Ascending aorta (tissue), 2 donors: ENCODE measurements at places on chromosomes 4 and X.

DNA sequence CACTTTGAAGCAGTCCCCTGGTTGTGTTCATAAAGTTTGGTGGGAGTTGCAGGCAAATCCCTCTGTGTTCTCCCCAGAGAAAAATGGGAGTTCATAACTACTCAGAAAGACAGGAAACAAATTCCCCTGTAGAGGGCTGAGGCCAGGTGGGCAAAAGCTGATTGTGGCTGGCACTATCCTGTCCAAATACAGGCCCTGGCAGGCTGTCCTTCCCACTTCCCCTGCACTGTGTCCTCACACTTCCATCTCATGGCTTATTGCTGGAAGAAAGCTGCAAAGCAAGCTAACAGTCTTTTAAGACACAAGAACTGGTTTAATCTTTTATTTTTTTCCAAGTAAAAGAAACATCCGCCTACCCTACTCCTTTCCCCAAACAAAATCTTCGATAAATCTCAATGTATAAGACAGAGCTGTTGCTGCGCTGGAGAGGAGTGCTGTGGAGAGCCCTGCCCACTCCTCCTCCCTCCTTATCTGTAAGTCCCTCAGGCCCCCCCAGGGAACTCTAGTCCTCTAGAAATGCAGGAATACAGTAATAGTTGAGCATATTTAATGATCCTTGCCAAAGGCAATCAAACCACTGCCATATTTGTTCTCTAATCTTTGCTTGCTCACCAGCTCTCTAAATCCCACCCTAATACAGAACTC, 14.0 kb downstream of the TAPT1 start:
- DNase-seq, result no peak

DNA sequence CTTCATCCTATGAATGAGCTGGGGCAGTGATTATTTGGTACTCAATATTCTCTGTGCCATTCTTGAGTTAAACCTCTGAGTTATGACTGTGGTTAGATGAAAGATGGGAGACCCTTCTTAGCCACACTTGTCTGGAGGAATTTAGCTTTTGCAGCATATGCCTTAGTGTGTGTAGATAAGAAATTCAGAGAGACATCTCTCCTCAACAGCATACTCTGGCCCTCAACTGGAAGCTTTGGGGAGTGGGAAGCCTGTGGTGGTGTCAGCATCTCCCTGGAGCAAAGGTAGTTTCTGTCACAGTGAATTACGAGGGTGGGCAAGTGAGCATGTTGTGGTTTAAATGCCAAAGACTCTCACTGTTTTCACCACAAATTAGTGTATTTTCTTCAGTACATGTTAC, 58.7 kb downstream of the UGT2A3 start:
- no peak for DNase-seq

- no peak for DNase-seq
Measured at GRCh38 chr4:57187246-57187645, 77.1 kb upstream of the IGFBP7 start.

GRCh38 chr4:61320154-61320553, 120.0 kb downstream of the ADGRL3 start:
- no peak for DNase-seq

DNA sequence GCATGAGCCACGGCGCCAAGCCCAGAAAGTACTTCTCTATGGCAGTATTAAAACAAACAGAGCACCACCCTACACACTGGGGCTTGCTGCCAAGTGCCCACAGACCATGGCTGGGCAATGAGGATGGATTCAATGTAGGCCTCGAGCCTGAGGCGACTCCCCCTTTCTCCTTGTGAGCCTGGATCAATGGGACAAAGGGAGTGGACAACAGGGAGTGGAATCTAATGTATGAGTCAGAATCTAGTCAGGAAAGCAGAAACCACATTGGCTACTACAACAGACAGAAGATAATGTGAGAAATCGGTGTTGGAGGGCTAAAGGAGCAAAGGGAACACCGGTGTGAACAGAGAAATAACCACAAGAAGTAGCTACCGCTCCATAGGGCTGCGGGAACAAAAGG, 37.7 kb upstream of the OCIAD2 start:
- DNase-seq, result no peak
